Skin of body (tissue), 3 donors: ENCODE measurements at places on chromosomes 3 and 15. TPM values are rescaled to one million over a fixed set of nuclear protein-coding genes. Genes with fewer than 3 reads are reported as not detected.

DNA sequence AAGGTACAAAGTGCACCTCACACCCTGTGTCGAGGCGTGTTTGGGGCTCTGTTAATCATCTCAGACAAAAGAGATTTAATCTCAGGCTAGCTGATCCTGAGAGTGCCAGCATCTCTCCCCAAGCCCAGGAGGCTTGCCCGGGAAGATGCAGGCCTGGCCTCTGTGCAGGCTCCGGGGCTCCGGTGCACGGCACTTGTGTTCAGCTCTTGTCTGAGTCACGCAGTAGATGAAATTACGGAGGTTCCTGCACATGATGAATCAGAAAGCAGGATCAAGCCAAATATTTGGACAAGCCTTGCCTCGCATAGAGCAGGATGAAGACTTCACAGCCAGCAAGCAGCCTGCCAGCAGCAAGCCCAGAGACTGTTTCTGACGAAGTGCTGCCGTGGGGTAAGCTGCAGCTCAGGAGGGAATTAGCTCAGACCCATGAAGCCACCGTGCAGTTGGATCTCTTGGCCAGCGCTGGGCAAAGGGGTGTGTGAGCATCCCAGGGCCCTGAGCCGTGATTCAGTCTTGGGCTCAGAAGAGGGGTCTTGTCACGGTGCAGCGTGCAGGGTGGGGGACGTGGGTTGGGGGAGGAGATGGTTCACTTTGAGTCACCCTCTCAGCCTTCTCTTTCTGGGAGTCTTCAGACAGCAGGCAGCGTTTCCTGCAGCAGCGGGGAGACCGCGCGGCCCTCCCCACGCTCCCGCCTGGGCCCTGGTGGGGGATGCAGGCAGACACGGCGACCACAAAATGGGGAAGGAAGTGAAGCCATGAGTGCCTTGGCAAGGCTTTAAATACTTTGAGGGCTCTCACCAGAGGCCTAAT is 89.2 kb upstream of the MEF2A start:
- DNase-seq, result peak; percentile 58

GRCh38 chr3:99163314-99163713 is 261.8 kb upstream of the DCBLD2 start:
- no peak for DNase-seq

- DNase-seq, result peak; percentile 65
Observed at GRCh38 chr3:152175528-152175889, 93.2 kb upstream of the MBNL1 start.

GRCh38 chr3:147410116-147410525 is 956 bp downstream of the ZIC1 start:
- DNase-seq, result no peak

- no peak for DNase-seq
Observed at GRCh38 chr3:49570028-49570654, 15.9 kb downstream of the BSN start.

DNA sequence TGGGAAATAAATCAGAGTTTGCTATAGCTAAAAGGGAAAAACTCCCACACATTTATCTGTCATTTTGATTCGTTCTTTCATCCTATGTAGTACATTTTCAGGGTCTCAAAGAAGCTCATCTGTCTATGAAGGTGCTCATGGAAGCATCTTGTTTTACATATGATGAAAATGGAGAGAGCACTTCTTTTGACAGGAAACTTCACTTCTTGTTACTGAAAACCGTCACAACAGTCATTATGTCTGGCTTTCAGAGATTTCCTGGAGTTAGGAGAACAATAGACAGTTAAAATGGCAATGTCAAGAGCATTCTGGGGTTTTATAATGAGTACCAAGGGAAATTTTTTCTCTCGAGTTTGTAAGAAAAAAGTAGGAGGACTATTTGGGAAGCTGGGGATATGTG is 83.3 kb downstream of the TMEM108 start:
- no peak for DNase-seq

GRCh38 chr3:39668420-39668819 is 141.0 kb upstream of the MYRIP start:
- DNase-seq, result no peak

DNA sequence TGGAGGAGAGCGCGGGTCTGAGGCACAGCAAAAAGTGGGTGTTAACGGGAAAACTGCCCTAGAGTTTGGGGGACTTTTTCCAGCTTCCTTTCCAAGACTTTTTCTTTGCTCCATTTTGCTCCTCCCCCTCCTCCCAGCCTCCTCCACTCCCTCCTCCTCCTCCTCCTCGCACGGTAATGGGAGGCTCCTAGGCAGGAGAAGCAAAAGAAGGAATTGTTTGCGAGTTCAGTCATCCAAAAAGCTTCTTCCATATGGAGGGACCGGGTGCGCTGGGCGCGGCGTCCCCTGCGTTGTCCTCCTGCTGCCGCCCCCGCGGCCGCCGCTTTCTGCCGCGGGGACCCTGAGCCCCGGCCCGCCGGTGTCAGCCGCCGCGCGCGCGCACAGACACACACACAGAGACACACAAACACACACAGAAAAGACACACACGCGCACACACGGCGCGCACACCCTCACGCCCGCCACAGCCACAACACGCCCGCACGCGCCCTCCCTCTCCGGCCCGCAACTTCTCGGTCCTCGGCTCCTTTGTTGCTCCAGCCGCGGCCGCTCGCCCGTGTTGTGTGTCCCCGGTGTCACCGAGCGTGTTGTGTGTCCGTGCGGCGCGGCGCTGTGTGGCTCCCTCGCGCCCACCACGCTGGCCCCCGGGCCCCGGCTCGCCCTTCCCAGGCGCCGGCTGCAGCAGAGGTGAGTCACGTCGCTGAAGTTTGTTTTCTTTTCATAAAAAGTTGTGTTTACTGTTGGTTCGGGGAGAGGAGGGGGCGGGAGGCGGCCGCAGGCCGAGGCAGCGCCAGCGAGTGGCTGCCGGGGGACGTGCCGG is at the start of gene BOC:
BOC (plus strand) TSS at position 228 of the 820 bp plus-strand sequence. CDS start 38,246 bp downstream, outside the sequence.
- DNase-seq, result peak; percentile 89

DNA sequence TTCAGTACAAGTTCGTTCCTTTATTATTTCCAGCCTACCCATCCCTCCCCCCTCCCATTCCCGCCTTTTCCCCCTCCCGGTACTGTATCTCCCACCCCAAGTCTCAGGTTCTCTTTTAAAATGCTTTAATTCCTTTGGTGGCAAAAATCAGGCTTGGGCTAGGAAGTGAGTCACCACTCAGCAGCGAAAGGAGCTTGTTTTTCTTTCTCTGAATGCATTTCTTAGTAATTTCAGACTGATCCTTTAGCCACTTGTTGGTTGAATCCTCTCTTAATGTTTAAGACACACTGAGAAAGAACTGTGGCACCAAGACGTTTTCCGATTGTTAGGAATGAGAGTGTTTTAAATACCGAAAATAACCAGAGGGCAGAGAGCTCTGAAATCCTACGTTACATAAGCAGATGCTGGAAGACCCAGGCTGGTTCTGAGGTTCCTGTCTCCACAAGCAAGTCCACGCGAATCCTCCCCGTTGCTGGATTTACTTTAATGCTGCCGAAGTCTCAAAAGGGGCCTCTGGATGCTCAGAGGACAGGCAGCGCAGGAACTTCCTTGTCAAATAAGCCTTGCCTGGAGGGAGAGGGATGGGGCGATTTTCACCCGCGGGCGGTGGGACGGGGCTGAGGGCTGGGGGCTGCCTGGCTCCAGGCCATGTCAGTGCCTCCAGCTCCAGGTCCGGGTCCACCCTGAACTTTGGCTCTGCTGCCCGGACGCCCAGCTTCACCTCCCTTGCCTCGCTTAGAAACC is 854 bp upstream of the COL8A1 start:
- no peak for DNase-seq

GRCh38 chr3:50151728-50152127 is 3.4 kb upstream of the SEMA3F start:
- DNase-seq, result no peak

DNA sequence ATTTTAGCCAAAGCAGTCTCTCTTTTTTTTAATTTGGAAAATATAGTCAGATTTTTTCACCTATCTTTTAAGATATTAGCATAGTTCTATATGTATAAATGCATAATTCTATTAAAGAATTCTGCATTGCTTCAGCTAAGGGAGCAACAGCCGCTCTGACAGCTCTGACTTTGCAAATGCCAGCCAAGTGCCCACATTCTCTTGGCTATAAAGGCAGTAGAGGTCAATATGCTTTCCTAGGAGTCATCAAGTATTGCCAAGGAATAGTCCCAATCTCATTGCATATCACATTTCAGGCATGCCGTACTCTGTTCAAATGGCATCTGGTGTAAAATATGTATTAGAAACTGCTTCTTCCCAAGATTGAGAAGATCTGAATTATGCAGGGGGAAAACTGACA is 161.4 kb downstream of the RPLP1 start:
- no peak for DNase-seq

- peak; percentile 19 for DNase-seq
Observed at GRCh38 chr3:171049861-171050444, 23.4 kb upstream of the SLC2A2 start.

DNA sequence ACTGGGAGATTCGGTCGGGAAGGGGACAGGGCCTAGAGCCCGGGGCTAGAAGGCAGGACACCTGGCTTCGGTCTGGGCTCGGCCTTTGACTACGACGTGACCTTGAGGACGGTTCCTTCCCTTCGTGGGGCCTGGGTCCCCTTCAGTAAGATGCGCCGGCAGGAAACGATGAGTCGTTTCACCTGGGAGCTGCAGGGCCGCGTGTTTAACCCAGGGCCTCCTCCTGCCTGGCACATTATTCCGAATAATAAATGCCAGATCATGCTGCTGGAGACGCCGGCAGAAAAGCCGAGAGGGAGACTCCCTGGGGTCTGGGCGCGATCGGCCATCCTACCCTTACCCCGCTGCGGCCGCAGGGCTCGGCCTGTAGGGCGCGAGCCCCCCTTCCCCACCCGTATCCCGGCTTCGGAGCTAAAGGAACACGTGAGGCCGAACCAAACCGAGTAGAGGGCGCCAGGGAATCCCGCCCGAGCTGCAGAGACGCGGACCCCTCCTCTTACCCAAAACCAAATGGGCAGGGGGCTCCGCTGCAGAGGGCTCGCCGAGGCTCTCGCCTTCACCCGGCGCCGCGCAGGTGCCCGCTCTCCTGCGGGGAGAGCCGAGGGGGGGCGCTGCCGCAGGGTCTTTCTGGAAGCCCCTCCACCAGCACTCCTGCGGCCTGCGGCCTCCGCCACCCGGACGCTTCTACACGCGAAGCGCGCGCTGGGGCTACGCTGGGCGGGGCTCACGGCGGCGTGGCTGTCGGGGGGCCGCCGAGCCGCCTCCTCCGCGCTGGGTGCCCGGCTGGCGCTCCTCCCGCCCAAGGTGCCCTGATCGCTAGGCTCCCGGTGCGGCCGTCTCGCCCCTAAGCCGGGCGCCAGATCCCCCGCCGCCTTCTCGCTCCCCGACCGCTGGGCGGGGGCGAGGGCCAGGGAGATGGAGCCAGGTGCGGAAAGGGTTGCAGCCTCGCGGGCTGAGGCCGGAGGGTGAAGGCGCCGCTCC is at the start of gene BDH1:
BDH1 (minus strand) TSS at position 688 of the 981 bp plus-strand sequence. CDS start 9,525 bp downstream, outside the sequence.
- no peak for DNase-seq

- DNase-seq, result no peak
Observed at GRCh38 chr3:56858331-56858730, 56.6 kb upstream of the ARHGEF3 start.

DNA sequence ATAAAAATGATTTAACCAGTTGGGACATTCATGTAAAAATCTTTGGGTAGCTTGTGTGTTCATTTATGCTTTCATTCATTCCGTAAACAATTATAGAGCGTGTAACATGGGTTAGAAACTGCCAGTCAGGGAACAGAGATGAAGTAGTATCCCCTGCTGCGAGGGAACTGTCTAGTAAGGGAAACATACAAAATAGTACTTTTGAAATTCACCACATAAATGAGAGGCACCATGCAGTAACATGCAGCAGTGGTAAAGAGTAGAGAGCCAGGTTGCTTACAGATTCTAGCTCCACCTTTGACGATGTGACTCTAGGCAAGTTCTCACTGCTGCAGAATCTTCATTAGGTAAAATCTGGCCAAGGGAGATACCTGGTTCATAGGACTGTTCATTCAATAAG is 938 bp downstream of the DZIP3 start:
- DNase-seq, result no peak

GRCh38 chr3:42688487-42689420 is 3.4 kb downstream of the KLHL40 start:
- DNase-seq, result no peak

DNA sequence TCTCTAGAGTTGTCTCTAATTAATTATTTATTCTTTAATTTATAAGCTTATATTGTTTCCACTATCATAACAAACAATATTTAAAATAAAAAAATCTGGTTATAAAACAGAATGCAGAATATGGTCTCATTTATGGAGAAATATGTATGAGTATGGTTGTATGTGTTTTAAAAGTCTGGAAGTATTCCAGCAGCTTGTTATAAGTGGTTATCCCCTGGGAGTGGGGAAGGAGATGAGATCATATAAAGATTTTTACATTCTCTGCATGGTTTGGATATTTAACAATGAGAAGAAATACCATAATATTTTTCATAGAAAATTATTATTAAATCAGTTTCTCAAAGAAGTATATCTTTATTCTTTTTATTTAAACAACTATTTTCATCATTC is 135.4 kb upstream of the MB21D2 start:
- DNase-seq, result no peak

GRCh38 chr15:89172921-89173320 is 48.5 kb downstream of the RLBP1 start:
- DNase-seq, result no peak

DNA sequence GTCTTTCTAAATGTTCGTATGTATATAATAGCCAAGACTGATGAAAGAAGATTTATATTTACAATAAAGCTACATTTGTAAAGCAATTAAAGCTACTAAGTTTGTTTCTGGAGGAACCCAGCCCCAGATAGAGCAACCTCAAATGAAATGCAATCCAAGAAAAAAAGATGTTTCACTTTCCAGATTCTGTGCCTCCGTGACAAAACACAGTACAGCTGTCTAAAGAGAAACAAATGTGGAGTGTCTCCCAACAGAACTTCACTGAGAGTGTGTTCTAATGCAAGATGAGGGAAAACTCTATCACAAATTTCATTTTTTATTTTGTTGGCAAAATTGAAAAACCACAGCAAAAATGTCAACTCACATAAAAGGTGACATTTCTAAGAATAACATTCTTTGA is 317.0 kb downstream of the OCA2 start:
- DNase-seq, result peak; percentile 12

DNA sequence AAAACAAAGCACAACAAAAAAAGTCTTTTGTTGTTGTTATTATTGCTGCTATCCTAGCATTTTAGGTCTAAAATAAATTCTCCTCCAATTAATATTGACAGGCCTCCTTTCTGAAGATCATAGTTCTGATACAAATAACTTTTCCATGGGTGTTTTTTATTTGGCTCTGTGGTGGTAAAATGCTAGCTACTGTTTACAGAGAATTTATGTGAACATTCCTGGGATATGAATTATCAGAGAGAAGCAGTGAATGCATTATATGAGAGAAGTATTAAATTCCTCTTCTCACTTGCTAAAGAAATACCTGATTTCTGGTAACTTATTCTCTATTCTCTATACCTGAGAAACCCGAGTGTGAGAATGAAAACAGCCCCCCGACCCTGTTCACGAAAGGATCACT is 57.5 kb upstream of the TMCO5A start:
- DNase-seq, result no peak

LEKR1 gene
- total RNA-seq, result 0.69 TPM

WNT5A gene
- 28.8 TPM for total RNA-seq

CPN2 gene
- total RNA-seq, result 0.10 TPM

PLA2G4E gene
- total RNA-seq, result 33.8 TPM

SLC15A2 gene
- total RNA-seq, result 7.7 TPM

DHFR2 gene
- 5.3 TPM for total RNA-seq

PLAAT1 gene
- total RNA-seq, result 2.4 TPM

DNASE1L3 gene
- 4.1 TPM for total RNA-seq

ARPP21 gene
- total RNA-seq, result 8.1 TPM

ZNF660 gene
- total RNA-seq, result 4.1 TPM

GNAT1 gene
- 0.20 TPM for total RNA-seq

RPL15 gene
- total RNA-seq, result 2,171 TPM

SV2B gene
- 1.5 TPM for total RNA-seq

GABRA5 gene
- total RNA-seq, result 0.39 TPM

SLC25A36 gene
- 110 TPM for total RNA-seq
